ENCODE measurements at places on chromosomes 5 and 9. TPM values are rescaled to one million over a fixed set of nuclear protein-coding genes. Genes with fewer than 3 reads are reported as not detected.

DNA sequence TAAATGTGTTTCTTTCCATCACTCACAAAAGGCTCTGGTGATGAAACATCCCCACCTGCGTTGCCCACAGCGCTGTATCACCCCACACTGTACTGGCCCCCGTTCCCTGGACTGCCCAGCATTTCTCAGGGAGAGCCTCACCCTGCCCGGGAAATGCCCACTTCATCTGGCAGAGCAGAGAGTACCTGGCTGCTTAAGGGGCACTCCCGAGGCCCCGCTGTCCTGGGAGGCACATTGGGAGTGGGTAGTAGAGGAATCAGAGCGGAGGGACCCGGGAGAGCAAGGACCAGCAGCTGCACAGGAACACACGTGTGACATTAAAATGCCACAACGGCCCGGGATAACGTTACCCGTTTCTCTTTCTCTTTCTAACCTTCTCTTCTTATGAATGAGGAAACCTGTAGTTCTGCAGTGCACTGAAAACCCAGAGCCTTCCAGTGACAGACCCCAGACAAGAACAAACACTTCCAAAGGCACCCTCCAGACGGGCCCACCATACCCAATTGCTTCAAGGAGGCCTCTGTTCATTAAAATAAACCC is 110.0 kb downstream of the ROR2 start:
- no peaks in the 10 kb centered on the region for H3K4me1 ChIP-seq
- no peak for DNase-seq
- H3K36me3 ChIP-seq = no peaks in the 10 kb centered on the region
- H3K27ac ChIP-seq = no peak overlapping the region
- H3K4me3 ChIP-seq = no peak overlapping the region

Gene KCNIP1
- total RNA-seq = not detected

DNA sequence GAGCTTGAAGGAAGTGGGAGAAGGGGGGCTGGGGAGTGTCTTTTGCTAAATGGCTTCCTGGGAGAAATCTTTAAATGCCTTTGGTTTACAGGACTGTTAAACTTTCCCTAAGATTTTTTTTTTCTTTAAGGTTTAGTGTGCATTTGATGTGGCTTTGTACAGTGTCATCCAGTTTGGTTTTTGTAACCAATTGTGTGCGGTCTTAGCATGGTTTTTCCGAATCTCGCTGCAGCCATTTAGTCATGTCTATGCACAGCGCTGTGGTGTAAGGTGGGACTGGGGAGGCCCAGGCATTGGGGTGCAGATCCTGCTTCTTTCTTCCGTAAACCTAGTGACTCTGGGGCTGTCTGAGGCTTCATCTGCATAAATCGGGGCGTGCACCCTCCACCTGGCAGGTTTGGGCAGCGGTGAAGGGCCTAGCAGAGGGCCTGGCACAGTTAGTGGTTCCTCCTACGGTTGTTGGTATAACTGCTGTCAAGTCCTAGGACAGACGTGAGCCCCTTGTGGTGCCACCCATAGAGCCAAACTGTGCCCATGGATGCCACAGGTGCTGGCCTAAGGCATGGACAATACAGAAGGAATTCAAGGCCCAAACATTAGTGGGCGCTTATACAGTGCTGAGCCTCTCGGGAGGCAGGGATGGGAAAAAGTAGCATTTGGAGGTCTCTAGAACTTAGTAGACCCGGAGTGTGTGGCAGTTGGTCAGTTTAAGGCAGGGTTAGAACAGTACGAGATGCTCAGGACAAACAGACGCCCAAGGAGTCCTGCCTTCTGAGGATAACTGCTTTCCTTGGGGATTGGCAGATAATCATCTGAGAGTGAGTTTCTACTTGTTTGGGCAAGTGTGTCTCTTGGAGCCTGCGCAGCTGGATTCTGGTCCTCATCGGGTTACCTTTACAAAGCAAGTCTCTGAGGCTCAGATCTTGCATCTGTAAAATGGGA is 1.5 kb downstream of the PRRC2B start:
- peak overlapping the region; percentile 89 for H3K4me3 ChIP-seq
- no peaks in the 10 kb centered on the region for H3K27me3 ChIP-seq
- peaks cover 51% of the 10 kb centered on the region for H3K4me1 ChIP-seq
- peak; percentile 85 for DNase-seq
- H3K27ac ChIP-seq = peak overlapping the region; percentile 95

Gene LVRN
- not detected for total RNA-seq

GRCh38 chr9:88965473-88965872 is 25.8 kb upstream of the S1PR3 start:
- no peaks in the 10 kb centered on the region for H3K36me3 ChIP-seq
- H3K4me1 ChIP-seq = no peaks in the 10 kb centered on the region
- H3K27ac ChIP-seq = no peak overlapping the region
- peaks cover 5% of the 10 kb centered on the region for H3K27me3 ChIP-seq
- H3K4me3 ChIP-seq = no peak overlapping the region
- DNase-seq = no peak

Gene SPINK6
- not detected for total RNA-seq

GRCh38 chr5:83244516-83244915 is 167.2 kb downstream of the XRCC4 start:
- no peaks in the 10 kb centered on the region for H3K27me3 ChIP-seq
- no peak overlapping the region for H3K27ac ChIP-seq
- H3K4me1 ChIP-seq = no peaks in the 10 kb centered on the region
- H3K36me3 ChIP-seq = peaks cover 2% of the 10 kb centered on the region
- H3K4me3 ChIP-seq = no peak overlapping the region

- H3K4me3 ChIP-seq = no peak overlapping the region
- DNase-seq = no peak
- H3K27ac ChIP-seq = no peak overlapping the region
- no peaks in the 10 kb centered on the region for H3K4me1 ChIP-seq
Observed at GRCh38 chr5:92371171-92371888, 988.2 kb upstream of the ARRDC3 start.

Gene ADRA1B
- not detected for total RNA-seq

DNA sequence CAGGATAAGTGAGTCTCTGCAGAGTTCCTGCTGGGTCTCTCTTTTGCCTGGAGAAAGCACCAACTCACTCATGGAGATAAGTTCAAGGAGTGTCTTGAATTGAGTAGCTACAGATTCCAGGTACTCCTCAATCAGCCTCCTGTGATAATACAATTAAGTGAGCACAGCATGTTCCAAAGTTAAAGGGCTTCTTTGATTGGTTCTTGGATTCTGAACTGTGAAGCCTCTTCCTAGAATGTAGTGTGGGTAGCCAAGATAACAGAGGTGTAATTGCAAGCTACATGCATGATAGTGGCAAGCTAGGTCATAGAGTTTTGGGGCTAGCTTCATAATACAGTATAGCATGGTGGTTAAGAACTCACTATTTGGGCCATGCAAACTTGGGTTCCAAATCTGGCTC is 23.2 kb upstream of the CARNMT1 start:
- no peaks in the 10 kb centered on the region for H3K36me3 ChIP-seq
- H3K4me3 ChIP-seq = no peak overlapping the region
- H3K27me3 ChIP-seq = no peaks in the 10 kb centered on the region
- H3K4me1 ChIP-seq = no peaks in the 10 kb centered on the region

Gene RORB
- 0.07 TPM for total RNA-seq

- no peak for DNase-seq
- peaks cover 6% of the 10 kb centered on the region for H3K4me1 ChIP-seq
- H3K27me3 ChIP-seq = peaks cover 2% of the 10 kb centered on the region
- H3K27ac ChIP-seq = no peak overlapping the region
Observed at GRCh38 chr5:1723476-1723875, 76.2 kb downstream of the MRPL36 start.

Gene SPOCK1
- not detected for total RNA-seq

Gene GPX3
- total RNA-seq = not detected

DNA sequence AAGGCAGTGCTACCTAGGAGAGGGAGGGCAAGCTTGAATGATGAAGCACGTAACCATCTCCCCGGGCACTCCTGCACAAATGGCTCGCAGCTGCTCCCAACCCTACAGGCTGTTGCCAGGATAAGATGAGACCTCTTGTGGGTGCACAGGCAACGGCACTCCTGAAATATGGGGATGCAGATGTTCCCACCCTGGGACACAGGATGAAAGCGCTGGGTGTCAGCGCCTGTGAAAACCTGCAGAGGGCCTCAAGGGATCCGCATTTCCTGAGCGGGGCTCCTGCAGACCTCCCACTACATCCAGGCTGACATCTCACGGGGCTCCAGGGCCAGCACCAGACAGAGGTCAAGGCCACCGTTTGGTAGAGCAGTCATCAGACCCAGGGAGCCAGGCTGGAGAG is 60.7 kb downstream of the SMIM23 start:
- H3K4me1 ChIP-seq = no peaks in the 10 kb centered on the region
- no peak for DNase-seq
- H3K36me3 ChIP-seq = no peaks in the 10 kb centered on the region
- no peaks in the 10 kb centered on the region for H3K27me3 ChIP-seq
- H3K4me3 ChIP-seq = no peak overlapping the region

Gene CSNK1G3
- total RNA-seq = 37.8 TPM

- peaks cover 3% of the 10 kb centered on the region for H3K27me3 ChIP-seq
- peaks cover 17% of the 10 kb centered on the region for H3K4me1 ChIP-seq
- DNase-seq = no peak
- H3K4me3 ChIP-seq = peak overlapping the region; percentile 89
- H3K36me3 ChIP-seq = no peaks in the 10 kb centered on the region
Observed at GRCh38 chr5:127028822-127029457, 1.4 kb downstream of the MARCHF3 start.

- H3K36me3 ChIP-seq = peaks cover 89% of the 10 kb centered on the region
- no peaks in the 10 kb centered on the region for H3K4me1 ChIP-seq
- no peak overlapping the region for H3K27ac ChIP-seq
Observed at GRCh38 chr5:116303340-116303739, 218.5 kb downstream of the COMMD10 start.

DNA sequence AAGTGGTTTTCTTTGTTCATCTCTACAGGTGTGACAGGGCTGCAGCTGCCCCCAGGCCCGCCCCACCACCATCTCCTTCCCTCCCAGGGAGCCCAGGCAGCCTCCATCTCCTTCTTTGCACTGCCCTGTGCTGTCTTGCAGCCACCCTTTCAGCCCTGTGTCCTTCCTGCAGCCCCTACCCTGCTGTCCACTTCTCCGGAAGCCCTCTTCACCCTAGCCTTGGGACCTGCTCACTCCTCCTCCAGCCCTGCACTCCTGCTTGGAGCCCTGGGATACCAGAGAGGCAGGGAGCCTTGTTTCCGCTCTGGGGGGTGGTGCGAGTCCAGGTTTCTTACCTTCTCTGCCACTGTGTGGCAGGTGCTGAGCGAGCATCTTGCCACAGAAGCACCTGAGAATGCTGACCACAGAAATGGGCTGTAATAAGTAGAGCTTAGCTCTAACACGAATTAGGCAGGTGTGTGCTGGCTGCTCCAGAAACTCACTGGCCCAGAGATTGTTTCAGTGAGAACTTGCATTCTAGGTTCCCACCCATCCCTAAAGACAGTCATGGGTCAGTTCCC is 51.3 kb upstream of the GADD45G start:
- H3K36me3 ChIP-seq = no peaks in the 10 kb centered on the region
- H3K27ac ChIP-seq = no peak overlapping the region
- DNase-seq = no peak

Gene LECT2
- not detected for total RNA-seq

- H3K27ac ChIP-seq = no peak overlapping the region
- peak; percentile 57 for DNase-seq
- H3K4me1 ChIP-seq = no peaks in the 10 kb centered on the region
- no peaks in the 10 kb centered on the region for H3K36me3 ChIP-seq
- H3K27me3 ChIP-seq = peaks cover 11% of the 10 kb centered on the region
Observed at GRCh38 chr5:139808481-139809330, 13.1 kb downstream of the PSD2 start.

DNA sequence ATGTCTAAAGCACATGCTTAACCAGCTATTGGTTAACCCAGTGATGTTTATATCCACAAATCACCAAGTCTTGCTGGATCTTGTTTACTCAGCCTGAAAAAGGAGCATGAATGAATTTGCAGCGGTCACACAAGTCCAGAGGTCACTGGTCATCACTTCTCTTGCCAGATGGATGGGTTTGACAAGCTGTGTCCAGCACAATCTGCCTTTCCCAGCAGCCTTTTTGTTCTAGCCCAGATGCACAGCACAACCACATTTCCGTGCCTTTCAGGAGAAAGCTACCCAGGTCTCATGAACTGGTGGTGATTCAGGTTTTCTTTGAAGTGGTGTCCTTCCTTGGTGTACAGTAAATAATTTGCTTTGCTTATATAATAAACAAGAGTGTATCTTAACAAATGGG is 32.1 kb downstream of the TMEM252 start:
- no peak for DNase-seq
- H3K4me1 ChIP-seq = no peaks in the 10 kb centered on the region
- H3K36me3 ChIP-seq = no peaks in the 10 kb centered on the region
- peaks cover 5% of the 10 kb centered on the region for H3K27me3 ChIP-seq
- H3K27ac ChIP-seq = no peak overlapping the region

Gene PRUNE2
- 0.43 TPM for total RNA-seq

GRCh38 chr5:157690690-157691433 is 19.5 kb downstream of the C5orf52 start:
- H3K4me1 ChIP-seq = no peaks in the 10 kb centered on the region
- no peaks in the 10 kb centered on the region for H3K27me3 ChIP-seq
- no peaks in the 10 kb centered on the region for H3K36me3 ChIP-seq
- no peak overlapping the region for H3K27ac ChIP-seq
- DNase-seq = no peak

Gene PCDHB11
- total RNA-seq = not detected

GRCh38 chr5:1514027-1514818 is 9.5 kb downstream of the LPCAT1 start:
- H3K27me3 ChIP-seq = no peaks in the 10 kb centered on the region
- peaks cover 13% of the 10 kb centered on the region for H3K36me3 ChIP-seq
- no peak overlapping the region for H3K27ac ChIP-seq
- H3K4me3 ChIP-seq = no peak overlapping the region
- peak; percentile 7 for DNase-seq

Gene PHPT1
- total RNA-seq = 92.2 TPM

DNA sequence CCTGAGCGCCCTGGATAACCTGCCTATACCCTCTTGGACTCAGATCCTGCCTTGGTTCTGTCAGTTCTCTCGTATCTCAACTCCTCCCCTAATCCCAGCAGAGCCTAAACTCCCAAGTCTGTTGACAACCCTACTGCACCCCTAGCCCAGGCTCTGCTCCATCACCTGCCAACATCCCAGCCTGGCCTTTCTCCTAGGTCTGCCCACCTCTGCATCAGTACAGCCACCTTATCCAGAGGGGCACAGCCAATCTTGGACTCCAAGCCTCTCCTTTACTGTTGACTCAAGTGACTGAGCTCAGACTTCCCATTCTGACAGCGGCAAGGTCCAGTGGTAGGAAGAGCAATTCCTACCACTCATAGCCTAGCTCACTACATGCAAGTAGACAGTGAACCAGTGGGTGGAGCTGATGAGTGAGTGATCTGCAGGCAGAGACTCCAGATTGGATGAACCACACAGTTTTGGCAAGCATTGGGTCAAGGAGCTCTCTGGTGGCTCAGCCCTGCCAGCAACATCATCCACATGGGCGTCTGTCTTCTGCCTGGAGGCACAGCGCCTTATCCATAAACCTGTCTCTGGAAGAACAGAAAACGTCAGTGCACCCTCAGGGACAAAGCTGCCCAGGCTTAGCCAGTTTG is 26.5 kb downstream of the TRMO start:
- no peaks in the 10 kb centered on the region for H3K27me3 ChIP-seq
- peaks cover 2% of the 10 kb centered on the region for H3K36me3 ChIP-seq
- no peak overlapping the region for H3K4me3 ChIP-seq
- DNase-seq = peak; percentile 35
